ENCODE measurements at places on chromosomes 16 and 17. TPM values are rescaled to one million over a fixed set of nuclear protein-coding genes. Genes with fewer than 3 reads are reported as not detected.

SPATA22 gene
- total RNA-seq: not detected

SPNS3 gene
- not detected for total RNA-seq

KRT17 gene
- total RNA-seq: 165 TPM

MLX gene
- 33.9 TPM for total RNA-seq

CLEC3A gene
- total RNA-seq: not detected

SYNGR3 gene
- total RNA-seq: 8.3 TPM

TBC1D3G gene
- total RNA-seq: not detected

ANKFY1 gene
- 44.2 TPM for total RNA-seq

NPIPB13 gene
- 0.25 TPM for total RNA-seq

CLEC10A gene
- 3.7 TPM for total RNA-seq

TMEM97 gene
- total RNA-seq: 2.5 TPM

BRICD5 gene
- 9.6 TPM for total RNA-seq

E4F1 gene
- total RNA-seq: 70.0 TPM

ADAP2 gene
- total RNA-seq: 14.0 TPM

EPN3 gene
- total RNA-seq: 21.9 TPM

BIRC5 gene
- 3.4 TPM for total RNA-seq

TRPV2 gene
- 22.3 TPM for total RNA-seq

NEUROD2 gene
- not detected for total RNA-seq

FDXR gene
- total RNA-seq: 16.0 TPM

CX3CL1 gene
- 24.8 TPM for total RNA-seq

CCL11 gene
- 1.2 TPM for total RNA-seq

CORO6 gene
- total RNA-seq: 23.6 TPM

SCNN1B gene
- 76.9 TPM for total RNA-seq

HSPB9 gene
- total RNA-seq: 1.2 TPM

MAP2K3 gene
- total RNA-seq: 21.6 TPM

KCNH4 gene
- total RNA-seq: not detected

RGS11 gene
- total RNA-seq: 5.4 TPM

ARHGAP44 gene
- 3.2 TPM for total RNA-seq

GRAPL gene
- total RNA-seq: not detected

IL34 gene
- 6.1 TPM for total RNA-seq

TPSD1 gene
- 7.1 TPM for total RNA-seq

CD68 gene
- total RNA-seq: 40.0 TPM

LDHD gene
- 10.1 TPM for total RNA-seq

KRTAP3-1 gene
- not detected for total RNA-seq

UNK gene
- 35.1 TPM for total RNA-seq

CDH11 gene
- 45.2 TPM for total RNA-seq

CDH5 gene
- 38.3 TPM for total RNA-seq

C17orf67 gene
- 2.7 TPM for total RNA-seq

DHODH gene
- total RNA-seq: 4.2 TPM

CRYBA1 gene
- not detected for total RNA-seq

CEMP1 gene
- total RNA-seq: not detected

CEP131 gene
- 6.1 TPM for total RNA-seq

NOL3 gene
- 19.2 TPM for total RNA-seq

CDC42EP4 gene
- total RNA-seq: 73.7 TPM

MT1H gene
- total RNA-seq: not detected

CTRB1 gene
- total RNA-seq: not detected

NPIPA2 gene
- total RNA-seq: not detected

ACSM5 gene
- 2.9 TPM for total RNA-seq

SLC5A11 gene
- total RNA-seq: not detected

KRT9 gene
- total RNA-seq: not detected

All from vagina (tissue), 2 donors.